ENCODE measurements at places on chromosomes 2 and 18.
A peak's percentile ranks its signal among the peaks of the same experiment; 100 is the strongest.

DNA sequence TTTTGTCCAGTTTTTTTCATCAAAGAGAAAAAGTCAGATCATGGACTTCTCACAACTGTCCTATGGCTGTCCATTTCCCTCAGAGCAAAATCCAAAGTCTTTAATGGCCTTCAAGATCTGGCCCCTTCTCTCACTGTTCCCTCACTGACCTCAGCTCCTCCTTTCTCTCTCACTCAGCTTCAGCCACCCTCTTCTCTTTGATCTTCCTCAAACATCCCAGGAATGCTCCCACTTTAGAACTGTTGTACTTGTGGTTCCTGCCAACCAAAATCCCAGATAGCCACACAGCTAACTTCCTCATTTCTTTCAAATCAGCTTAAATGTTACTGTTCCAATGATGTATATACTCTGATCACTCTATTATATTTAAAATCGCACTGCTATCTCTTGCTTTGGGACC, 82.9 kb downstream of the NUP35 start:
- no peak for DNase-seq

DNA sequence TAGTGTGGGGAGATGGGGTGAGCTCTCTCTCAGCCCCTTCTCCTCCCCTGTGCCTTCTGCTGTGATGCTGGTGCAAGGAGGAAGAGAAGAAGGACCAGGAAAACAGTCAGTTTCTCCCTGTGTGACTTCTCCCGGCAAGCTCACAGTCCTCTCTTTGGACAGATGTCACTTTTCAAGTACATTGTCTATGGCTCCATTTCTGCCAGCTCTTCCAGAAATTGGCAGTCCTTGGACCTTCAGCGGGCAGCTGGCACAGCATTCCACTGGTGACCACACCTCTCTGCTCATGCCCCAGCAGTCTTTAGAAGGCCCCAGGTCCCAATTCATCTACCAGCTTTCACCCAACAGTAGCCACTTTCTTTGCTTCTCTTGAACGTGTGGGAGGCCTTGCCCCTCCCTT, 63.9 kb downstream of the AOX1 start:
- DNase-seq: no peak

GRCh38 chr2:37614061-37614738, 57.2 kb downstream of the CDC42EP3 start:
- peak; percentile 88 for DNase-seq

DNA sequence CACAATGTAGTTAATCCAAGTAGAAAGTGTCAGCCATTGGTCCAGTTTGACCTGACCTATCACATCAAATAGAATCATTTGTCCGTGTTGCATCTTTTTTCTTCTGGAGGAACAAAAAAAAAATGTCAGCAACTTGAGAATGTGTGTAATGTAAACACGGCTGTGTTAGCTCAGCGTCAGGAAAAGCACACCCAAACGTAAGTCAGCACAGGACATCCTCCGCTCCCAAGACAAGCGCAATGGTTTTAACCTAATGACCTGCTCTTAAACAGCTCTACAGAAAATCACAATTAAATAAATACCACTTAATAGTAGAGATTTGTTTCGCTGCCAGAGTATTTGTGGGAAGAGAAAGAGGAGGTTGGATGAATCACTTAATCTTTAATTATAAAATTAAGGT, 59.4 kb downstream of the OSR1 start:
- no peak for DNase-seq

GRCh38 chr2:9178904-9179571, 27.6 kb upstream of the ASAP2 start:
- peak; percentile 92 for DNase-seq

DNA sequence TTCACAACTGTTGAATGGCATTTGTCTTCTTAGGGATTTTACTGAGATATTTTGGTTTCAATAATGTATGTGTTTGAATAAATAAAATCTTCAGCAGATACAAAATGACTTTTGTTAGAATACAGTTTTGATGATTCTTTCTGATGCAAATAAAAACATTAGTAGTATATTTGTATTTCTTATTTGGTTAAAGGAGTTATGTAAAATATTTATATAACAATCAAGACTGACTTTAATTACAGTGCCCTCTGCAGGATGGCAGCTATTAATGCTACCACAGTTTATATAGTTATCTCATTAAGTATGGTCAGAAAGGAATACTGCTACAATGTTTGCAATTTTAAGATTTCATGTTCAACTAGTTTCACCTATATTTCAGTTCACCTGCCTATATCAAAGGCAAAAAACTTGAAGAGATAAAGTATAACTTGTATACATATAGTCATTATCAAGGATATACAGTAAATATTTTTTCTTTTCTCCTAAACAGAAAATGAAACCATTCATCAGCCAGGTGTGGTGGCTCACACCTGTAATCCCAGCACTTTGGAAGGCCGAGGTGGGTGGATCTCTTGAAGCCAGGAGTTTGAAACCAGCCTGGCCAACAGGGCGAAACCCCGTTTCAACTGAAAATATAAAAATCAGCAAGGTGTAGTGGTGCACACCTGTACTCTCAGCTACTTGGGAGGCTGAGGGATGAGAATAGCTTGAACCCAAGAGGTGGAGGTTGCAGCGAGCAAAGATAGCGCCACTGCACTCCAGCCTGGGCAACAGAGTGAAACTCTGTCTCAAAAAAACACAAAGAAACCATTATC, 19.8 kb downstream of the ARL5A start:
- DNase-seq: no peak

DNA sequence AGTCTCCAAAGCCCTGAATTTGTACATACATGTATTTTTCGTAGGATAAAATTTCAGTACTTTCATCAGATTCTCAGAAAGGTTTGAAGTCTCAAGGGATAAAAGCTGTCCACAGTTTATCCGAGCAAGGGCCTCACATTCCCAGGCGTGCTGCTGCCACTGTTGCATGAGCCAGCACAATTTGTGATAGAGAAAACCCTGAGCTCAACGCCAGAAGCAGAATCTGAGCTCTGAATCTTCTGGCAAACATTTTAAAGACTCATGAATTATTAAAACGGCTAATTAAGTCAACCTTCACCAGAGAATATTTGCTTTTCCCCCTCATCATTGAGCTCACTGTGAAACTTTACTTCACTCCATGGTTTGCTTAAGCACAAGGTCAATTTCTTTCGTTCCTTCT, 38.5 kb upstream of the STPG4 start:
- DNase-seq: no peak

GRCh38 chr2:149145314-149146295, 107.1 kb downstream of the LYPD6B start:
- DNase-seq: no peak

DNA sequence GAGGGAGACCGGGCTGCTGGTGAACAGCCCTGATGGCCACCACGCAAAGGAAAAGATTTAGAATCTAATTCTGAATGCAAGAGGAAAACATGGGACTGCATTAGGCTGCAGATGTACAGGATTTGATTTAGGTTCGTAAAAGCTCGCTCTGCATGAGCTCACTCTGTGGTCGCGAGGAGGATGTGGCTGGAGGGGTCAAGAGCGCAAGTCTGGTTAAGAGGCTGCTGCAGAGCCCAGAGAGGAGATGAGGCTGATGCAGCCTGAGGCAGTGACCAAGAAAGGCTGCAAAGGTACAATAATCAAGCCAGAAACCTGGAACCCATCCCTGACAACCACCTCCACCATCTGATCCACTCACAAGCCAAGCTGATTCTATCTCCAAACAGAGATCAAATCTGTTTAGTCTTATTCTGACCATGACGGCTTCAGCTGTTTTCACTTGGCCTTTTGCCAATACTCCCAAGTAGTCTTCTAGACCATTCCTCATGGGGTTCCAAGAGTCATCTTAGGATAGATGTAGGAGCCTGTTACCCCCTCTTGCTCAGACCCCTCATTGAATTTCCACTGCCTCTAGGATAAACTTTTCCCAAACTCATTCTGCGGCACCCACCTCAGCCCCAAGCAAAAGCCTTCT, 58.9 kb upstream of the ARL4C start:
- DNase-seq: no peak

DNA sequence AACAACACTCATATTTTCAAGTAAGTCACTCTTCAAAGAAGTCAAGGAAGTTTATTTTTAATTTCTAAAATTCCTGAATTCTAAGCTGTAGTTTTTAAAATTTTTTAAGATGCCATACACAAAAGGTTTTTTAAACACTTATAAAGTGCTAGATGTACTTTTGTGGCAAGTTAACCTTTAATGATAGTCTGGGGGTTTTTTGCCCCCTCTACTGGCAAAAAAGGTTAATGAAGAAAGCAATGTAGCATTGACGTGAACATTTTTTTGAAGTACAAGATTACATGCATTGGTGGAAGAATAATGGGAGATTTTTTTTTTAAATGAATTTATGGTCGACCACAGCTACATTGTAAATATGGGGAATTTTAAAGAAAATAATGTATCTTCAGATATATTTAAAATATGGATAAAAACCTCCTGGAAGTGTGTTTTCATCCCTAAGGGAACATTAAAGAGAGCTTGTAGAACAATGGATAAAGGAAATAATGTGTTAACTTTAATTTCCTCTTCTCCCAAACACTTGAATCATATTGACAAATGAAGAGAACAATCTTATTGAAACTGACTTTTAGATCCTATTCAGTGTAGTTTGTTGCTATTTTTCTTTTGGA, 12.6 kb downstream of the ITPRID2 start:
- DNase-seq: no peak

GRCh38 chr2:37877457-37878315, 47.4 kb upstream of the RMDN2 start:
- no peak for DNase-seq

DNA sequence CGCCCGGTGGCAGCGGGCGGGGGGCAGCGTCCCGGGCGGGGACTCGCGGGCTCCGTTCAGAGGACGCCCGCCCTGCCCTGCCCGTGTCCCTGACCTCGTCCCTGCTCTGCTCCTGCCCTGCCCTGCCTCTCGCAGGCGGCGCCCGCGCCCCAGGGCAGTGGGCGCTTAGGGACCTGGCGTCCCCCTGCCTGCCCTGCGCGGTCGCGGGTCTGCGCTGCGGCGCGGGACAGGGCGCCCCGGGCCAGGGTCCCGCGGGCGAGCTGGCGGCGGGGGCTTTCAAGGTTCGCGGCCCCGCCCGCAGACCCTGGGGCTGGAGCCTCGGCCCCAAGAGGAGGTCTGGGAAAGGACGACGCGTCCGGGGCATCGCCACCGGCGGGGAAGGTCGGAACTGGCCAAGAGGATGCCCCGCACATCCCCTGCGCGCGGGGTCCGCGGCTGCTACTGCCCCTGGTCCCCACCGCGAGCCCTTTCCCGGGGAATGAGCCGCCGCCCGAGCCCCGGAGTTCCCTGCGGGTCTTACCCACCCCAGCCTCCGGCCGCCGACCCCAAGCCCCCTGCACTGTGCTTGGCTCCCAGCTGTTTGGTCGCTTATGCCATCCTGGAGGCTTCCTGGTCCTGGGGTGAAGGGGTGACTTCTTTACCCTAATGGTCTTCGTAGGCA, 679 bp downstream of the RNF144A start:
- DNase-seq: no peak

- no peak for DNase-seq
Measured at GRCh38 chr2:101040761-101041160, 38.7 kb downstream of the RPL31 start.

- peak; percentile 72 for DNase-seq
Measured at GRCh38 chr2:64629329-64629781, 24.4 kb downstream of the SERTAD2 start.

DNA sequence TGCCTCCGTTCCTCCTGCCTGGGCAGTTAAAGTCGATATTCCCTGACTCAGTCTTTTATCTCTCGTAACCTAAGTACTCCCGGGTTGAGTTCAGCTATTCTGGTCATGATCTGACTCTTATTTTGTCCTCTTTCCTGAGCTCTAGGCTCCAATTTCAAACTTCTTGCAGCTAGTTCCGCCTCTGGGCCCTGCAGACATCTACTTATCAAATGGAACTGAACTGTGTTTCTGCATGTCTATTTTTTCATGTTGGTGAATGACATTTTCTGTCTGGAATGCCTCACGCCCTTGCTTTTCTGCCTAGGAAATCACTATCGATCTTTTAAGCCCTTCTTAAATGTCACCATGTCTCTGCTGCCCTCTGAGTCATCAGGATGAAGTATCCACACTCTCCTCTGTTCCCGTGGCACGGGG, 101.5 kb downstream of the VAPA start:
- DNase-seq: no peak

DNA sequence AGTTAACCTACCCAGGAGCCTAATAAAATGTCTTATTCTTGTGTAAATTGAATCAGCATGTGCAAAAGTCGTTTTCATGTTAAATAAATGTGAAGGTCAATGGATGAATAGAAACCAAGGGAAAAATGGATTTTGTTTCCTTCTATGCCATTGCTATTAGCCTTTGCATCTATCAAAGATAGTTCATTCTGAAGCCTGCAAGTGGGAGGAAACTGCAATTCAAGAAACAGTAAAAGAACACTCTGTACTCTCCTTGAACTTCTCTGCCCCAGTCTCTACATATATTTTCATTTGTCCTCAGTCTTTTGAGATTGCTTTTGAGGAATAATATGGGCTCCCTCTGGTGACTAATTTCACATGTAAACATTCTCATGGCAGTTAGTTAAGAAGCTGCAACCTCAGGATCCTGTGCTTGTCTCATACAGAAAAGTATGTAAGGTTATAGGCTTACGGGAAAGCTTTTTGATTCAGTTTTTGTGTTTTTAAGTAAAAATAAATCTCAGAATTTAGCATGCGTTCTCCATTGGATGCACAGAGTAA, 1590.0 kb upstream of the LRRTM1 start:
- no peak for DNase-seq

GRCh38 chr2:96470636-96471035, 34.5 kb downstream of the NEURL3 start:
- DNase-seq: no peak

DNA sequence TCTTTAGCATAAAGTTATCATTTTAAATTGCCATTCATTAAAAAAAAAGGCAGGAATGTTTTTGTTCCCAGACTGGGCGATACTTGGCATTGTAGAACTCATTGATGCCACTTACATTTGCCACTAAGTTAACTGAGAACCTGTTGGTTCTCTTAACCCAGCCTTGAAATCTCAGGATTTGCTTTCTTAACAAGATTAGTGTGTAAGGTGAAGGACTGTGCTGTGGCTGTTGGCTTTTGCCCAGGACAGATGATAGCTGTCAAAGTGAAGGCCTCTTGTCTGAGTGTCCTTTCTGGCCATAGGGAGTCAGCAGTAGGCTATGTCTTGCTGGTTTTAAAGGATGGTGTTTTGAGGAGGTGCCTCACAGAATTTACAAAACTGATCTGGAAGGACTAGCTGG, 2.6 kb downstream of the DPYSL5 start:
- DNase-seq: no peak

DNA sequence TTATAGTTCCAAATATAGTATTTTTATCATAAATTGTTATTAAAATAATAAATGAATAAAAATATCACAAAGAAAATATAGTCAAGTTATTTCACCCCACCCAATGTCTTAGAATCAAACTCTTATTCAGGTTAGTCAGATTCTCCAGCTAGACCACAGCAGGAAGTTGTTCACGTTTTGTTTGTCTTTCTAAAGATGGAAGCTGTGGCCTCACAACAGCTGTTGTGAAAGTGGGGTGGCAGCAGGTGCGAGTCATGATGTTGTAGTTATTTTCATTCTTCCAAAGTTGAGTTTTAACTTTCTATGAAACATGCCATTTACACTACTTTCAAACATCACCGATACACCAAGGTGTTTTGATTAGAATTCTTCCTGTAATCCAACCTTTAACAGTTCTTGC, 272.9 kb downstream of the SLC8A1 start:
- DNase-seq: no peak

GRCh38 chr18:44880170-44880569, 199.5 kb downstream of the SETBP1 start:
- DNase-seq: no peak

GRCh38 chr2:96907115-96908041, 37.5 kb upstream of the SEMA4C start:
- peak; percentile 97 for DNase-seq
